Left colon (tissue), 2 donors: ENCODE measurements at places on chromosomes 6 and 20.
A peak's percentile ranks its signal among the peaks of the same experiment; 100 is the strongest.

- DNase-seq: no peak
These were observed 1265.4 kb upstream of the MAP3K7 start for GRCh38 chr6:91852252-91852651.

GRCh38 chr6:68978411-68978810 lies 343.3 kb downstream of the ADGRB3 start:
- no peak for DNase-seq

- no peak for DNase-seq
These were observed 7.9 kb upstream of the HECA start for GRCh38 chr6:139126931-139127330.

DNA sequence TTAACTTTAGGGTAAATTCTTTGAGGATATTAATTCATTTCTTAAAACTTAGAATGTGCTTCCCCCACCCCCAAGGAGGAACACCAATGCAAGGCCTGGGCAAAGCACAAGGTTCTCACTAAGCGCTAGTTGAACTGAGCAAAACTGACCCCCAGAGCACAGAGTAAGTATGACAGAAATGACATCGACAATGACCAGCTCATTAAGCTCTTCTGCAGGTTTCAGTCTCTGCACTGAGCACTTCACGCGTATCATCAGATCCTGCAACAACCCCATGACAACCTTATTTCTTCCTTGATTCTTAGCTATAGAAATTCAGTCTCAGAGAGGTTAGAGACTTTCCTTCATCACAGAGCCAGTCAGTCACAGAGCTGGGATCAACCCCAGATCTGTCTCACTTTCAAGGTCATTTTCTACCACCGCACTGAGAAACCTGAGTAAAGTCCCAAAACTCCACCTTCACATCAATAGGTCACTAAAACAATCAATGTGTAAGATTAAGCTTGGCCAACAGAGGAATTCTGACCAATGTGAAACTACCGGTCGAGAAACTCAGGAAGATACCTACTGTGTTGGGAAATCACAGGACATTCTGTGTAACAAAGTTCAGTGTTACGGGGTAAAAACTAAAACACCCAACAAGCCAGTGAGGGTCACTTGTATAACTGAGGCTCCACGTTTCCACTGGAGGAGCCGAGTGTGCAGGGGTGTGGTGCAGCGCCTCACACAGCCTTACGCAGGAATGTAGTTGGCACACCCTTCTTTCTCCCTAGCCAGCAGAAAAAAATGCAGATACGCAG lies 129.0 kb upstream of the FOXQ1 start:
- no peak for DNase-seq

- peak; percentile 32 for DNase-seq
These were observed 612 bp downstream of the ADAT2 start for GRCh38 chr6:143449714-143450452.

DNA sequence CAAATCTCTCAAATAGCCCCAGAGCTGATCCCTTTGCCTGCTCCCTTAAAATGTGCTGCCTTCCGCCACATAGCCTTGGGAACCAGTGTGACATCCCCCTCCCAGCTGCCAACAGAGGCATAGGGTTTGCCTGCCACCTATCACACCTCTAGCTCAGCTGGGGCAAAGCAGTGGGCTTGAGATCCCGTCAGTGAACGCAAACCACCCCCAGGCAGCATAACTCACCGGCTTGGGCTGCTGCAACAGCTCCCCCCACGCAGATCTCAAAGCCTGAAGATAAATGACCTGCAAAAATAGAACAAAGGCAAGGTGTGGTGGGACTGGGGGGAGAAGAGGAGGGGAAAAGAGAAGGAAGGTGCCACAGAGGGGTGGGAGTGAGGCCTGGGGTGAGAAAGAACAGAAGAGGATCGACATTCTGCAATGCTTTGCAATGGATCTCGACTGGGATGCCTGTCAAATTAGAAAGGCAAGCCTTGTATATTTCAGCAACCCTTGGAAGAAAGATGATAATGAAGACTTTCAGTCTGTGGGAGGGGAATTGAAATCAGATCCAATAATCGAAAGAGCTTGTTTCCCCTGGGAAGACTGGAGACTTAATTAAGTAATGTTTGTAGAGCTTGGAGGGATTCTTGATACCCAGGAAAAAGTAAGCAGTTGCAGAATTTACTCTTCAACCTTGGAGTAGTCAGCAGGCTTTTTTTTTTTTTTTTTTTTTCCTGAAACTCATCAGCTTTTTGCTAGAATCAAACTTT lies 1.3 kb downstream of the PDYN start:
- no peak for DNase-seq

- no peak for DNase-seq
These were observed 3.1 kb upstream of the POU3F2 start for GRCh38 chr6:98831057-98831958.

- DNase-seq: no peak
These were observed 170.2 kb upstream of the PTCHD4 start for GRCh38 chr6:48281217-48281616.

DNA sequence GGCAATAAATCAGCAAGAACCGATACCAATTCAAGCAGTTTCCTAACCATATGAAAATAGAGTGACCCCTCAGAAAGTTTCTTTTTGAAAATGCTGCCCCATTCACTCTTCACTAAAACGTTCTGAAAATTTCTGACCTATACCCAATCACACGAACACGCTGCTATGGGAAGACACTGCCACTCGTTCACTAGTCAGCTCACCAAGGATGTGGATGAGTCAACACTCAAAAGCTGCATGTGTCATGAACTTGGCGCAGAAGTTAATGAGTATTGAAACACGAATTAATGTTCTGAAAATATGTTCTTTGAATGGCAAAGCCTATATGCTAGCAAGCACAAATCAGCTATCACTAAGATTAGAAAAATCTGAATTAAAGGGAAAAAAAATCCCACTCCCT lies 84.2 kb downstream of the PREP start:
- DNase-seq: no peak

DNA sequence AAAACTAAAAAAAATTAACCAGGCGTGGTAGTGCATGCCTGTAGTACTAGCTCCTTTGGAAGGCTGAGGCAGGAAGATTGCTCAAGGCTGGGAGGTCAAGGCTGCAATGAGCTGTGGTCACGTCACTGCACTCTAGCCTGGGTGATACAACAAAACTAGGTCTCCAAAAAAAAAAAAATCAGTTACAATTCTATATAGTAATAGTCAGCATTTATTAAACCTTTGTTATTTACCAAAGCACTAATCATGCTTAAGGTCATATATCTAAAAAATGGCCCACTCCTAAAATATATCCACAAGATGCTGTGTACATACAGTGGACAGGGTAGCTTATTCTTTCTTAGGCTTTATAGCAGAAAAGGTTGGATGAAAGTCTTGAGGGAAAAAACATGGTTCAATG lies 152.4 kb downstream of the TFAP2A start:
- no peak for DNase-seq

DNA sequence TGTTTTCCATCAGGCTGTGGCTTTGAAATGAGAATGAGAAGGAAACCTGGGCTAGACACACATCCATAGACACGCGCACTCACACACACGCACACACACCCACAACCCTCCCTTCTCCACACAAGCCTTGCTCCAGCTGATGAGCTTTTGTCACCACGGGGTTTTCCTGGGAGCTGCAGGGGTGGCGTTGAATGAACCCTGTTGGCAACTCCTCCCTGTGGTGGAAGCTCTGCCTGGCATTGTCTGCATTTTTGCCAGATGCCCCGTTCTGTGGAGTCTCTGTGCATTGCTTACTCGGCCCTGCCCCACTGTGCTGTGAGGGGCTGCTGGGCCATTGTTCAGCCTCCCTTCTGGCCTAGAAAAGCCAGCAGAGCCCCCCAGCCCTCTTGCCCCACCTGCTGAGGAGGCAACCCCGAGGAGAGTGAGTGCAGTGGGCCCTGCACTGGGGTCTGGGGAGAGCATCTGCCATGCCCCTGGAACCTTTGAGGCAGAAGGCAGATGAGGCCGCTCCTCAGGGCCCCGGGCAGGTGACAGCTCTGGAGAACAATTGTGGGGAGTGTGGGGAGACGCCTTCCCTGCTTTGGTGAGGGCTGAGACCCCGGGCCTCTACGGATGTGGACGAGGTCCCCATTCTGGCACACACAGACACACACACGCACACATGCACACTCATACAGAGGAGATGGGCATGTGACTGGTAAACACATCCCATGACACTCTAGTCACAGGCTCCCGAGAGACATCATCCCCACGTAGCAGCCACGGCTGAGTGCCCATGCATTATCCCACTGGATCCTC lies 9.9 kb downstream of the ADIG start:
- no peak for DNase-seq

DNA sequence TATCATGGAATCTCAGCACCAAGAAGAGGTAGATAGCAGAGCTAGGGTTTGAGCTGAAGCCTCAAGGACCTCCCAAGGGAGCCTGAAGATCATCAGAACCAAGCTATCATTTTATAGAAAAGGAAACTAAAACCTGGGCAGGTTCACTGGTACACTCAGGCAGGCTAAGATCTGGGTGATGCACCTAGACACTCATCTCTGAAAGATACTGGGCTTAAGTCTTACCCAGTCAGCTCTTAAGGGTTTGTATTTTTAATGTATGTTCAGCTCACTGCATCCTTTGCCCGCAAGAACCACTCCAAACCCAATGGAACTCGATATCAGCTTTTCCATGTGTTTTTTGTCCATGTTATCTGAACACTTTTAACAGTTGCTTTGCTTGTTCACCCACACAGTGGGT lies 78.0 kb upstream of the SLC22A16 start:
- DNase-seq: no peak
